ENCODE measurements at places on chromosomes 13 and 19.

DNA sequence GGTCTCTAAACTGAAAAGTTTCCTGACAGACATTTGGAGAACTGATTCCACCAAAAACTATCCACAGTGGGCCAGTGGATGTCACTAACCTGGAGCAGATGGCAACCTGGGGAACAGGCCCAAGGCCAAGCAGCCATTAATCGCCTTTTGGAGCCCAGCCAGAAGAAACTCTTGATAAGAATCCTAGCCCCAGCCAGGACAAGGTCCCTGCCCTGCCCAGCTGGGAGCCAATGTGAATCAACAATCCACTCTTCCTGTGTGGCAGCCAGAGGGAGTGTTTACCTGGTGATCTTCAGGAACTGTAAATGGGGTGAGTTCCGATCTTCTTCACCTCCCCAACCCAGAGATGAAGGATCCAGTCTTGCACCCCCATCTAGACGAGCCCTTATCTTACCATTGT is 14.5 kb upstream of the IGSF23 start:
- DNase-seq = no peak

GRCh38 chr13:106865716-106866440 is 297.9 kb upstream of the ARGLU1 start:
- no peak for DNase-seq

DNA sequence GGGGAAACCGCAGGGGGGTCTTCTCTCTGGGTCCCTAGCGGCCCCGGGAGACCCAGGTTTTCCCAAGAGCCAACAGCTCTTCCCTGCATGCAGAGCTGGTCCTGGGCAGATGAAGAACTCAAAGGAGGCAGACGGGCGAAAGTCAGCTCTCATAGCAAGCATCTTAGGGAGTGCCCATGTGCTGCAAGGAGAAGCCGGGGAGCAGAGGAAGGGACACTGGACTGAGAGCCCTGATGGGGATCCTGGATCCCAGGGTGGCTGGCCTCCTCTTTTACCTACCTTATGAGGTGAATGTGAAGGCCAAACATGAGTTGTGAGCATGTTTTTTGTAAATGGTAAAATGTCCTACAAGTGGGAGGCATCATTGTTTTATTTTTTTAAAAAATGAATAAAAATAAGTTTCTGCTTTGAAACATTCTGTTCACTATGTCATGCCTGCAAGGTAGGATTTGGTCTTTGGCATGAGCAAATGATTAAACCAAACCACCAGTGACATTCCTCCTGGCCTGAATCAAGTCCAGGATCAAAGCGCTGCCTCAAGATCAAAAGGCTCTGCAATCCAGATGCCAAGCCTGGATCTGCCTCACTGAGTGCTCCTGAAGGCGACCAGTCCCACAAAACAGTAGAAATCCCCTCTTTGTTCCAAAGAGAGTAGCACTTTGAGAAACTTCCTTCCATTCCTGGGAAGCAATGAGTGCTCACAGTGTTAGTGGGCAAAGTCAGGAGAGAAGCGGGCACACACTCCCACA is 92.2 kb upstream of the SERP2 start:
- DNase-seq = no peak

DNA sequence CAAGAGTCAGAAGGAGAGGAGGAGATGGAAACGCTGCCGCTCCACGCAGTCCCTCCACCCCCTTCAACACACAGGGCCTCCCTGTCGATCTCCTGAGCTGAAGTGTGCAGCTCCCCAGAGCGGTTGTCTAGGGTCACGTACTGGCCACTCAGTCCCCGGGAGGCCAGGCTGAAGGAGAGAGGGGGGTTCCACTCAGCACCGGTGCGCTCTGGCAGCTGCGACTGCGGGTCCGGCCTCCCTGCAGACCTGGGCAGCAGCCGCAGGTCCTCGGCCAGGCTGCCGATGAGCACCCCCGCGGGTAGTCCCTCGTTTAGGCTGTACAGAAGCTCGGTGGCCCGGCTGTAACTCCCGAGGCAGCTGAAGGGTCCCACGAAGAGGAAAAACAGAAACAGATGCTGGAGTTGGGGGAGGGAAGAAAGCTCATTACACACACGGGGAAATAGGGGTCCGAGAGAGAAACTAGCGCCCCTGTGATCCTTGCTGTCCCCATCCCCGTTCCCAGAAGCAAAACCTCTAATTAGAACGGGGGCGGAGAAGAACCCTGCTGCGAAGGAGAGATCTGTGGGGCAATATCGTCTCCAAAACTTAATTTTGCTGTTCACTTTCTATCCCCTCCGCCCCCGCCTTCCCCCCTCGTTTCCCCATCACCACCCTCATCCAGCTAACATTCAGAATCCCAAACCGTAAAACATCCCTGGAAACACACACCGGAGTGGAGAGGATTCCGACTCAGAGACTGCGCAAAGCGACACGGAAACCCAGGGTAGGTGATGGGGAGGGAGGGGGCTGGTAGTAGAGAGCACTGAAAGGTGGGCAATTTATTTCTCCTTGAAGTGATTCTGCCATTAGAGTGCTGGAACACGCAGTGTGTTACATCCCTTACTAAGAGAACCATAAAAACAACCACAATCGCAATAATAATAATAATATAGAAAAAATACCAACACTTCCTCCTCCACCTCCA is 1.8 kb downstream of the PCDH20 start:
- no peak for DNase-seq

DNA sequence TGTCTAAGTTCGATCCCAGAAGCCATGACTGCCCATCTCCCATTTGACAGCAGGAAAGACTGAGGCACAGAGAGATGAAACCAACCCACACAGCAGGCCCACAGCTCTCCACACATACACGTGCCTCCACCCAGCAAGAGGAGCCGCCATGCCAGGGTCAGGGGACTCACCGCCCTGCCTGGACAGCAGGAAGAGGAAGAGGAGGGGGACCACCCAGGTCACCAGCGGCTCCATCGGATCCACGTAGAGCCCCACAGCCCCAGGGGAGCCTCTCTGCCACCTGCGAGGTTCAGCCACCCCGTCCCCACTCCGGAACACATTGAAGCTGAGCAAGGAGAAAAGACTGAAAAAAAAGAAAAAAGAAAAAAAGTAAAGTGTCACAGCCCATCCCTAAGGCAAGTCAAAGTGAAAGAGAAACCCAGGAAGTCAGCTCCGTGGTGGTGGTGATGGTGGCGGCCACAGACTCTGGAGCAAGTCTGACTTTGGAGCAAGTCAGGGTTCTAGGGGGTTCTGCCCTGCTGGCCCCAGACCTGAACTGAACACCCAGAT is at the start of gene IL12RB1:
Gene IL12RB1, minus strand, starts transcription at position 345 of the 549 bp plus-strand sequence. Its CDS starts 111 bp downstream, at position 234.
- peak; percentile 13 for DNase-seq

GRCh38 chr19:8251025-8251472 is 41.9 kb downstream of the CERS4 start:
- DNase-seq = no peak

- no peak for DNase-seq
These were observed 83.0 kb downstream of the USP12 start for GRCh38 chr13:27088619-27089018.

GRCh38 chr13:99311748-99312492 is 4.7 kb upstream of the GPR183 start:
- no peak for DNase-seq

- DNase-seq = no peak
These were observed 71.2 kb upstream of the ADGRE5 start for GRCh38 chr19:14310055-14310454.

GRCh38 chr13:98396071-98396710 is 180.7 kb downstream of the STK24 start:
- no peak for DNase-seq

- DNase-seq = no peak
These were observed 101.3 kb downstream of the KCNRG start for GRCh38 chr13:50116430-50116973.

GRCh38 chr19:2841855-2842574 is 740 bp downstream of the ZNF555 start:
- no peak for DNase-seq

GRCh38 chr13:30375265-30375835 is 46.9 kb upstream of the UBE2L5 start:
- DNase-seq = no peak

- no peak for DNase-seq
These were observed 7.4 kb upstream of the RXFP2 start for GRCh38 chr13:31731921-31732320.

GRCh38 chr19:4140237-4140711 is 13.2 kb upstream of the CREB3L3 start:
- DNase-seq = no peak

- no peak for DNase-seq
These were observed 41.0 kb upstream of the CNMD start for GRCh38 chr13:52780611-52781010.

GRCh38 chr13:36130552-36131221 is 495 bp downstream of the DCLK1 start:
- DNase-seq = no peak

- no peak for DNase-seq
These were observed 4.2 kb upstream of the IZUMO2 start for GRCh38 chr19:50167314-50167721.

GRCh38 chr13:53042877-53043276 is 14.3 kb downstream of the OLFM4 start:
- DNase-seq = no peak

DNA sequence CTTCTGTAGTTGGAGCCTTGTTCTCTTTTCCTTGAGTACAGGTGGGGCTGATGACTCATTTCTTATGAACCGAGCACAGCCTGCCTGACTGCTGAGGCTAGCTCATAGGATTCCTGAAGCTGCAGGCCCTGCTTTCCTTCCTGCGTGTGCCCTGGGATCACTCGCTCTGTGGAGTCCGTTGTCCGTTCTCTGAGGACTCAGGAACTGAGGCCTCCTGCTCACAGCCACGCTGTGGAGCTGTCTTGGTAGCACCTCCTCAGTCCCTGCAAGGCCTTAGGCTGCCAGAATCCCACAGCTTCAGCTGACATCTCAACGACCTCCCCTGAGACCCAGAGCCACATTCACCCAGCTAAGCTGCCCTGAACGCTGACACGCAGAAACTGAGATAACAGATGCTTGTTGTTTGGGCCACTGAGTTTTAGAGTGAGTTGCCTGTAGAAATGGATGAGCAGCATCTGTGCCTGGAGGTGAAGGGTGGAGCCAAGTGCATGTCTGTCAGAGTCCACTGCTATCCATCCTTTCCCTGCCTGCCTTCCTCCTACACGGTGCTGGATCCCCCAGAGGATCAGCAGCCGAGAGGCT is 72.9 kb downstream of the ARHGEF7 start:
- DNase-seq = no peak

DNA sequence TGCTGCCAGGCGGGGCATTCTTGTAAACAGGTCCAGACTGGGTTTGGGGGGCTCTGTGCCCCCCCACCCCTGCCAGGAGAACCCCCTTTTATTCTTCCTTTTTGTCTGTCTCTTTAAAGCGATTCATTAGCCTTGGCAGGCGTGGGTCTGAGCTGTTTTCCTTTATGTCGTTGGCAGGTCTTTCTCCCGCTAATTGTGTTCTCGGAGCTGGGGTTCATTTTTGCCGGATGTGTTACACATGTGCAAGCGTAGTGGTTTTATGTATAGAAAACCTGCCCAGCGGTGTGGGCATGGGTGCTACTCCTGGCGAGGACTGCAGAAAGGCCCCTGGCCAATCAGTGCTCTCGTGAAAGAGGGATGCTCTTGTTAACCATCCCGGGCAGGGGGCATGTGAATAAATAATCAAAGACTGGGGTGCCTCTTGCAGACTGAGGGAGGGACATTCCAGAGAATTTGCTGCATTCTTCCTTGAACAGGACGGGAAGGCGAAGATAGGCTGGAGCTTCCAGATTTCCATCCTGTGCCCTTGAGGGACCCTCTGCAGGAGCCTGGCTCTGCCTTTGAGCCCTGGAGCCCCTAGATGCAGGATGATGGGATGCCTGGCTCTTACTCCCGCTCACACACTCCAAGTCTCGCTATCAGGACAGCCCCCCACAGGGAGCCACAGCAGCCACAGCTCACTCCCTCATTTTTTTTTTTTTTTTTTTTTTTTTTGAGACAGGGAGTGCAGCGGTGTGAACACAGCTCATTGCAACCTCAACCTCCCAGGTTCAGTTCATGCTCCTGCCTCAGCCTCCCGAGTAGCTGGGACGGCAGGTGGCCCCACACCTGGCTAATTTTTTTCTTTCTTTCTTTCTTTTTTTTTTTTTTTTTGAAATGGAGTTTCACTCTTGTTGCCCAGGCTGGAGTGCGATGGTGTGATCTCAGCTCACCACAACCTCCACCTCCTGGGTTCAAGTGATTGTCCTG is 14.1 kb downstream of the CARM1 start:
- no peak for DNase-seq

GRCh38 chr19:19654441-19654840 is 9.0 kb downstream of the ATP13A1 start:
- no peak for DNase-seq

DNA sequence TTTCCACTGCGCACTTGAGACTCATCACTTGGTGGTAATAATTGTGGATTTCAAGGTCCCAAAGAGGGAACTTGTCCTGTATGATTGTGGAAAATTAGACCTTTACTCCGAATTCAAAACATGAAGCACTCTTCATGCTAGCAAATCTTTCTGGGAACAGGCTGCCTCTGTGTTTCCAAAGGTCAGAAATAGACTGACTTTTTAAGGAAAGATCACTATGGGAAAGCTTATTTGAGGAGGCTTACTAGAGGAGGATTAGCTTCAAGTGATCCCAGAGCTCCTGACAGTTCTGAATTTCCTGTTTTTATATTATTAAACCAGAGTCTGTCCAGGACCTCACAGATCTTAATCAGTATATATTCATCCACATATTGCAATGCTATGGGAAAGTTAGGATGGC is 5.5 kb downstream of the WDFY2 start:
- no peak for DNase-seq

- no peak for DNase-seq
These were observed 15.0 kb upstream of the EPSTI1 start for GRCh38 chr13:43006893-43007631.

All from stimulated activated CD8-positive, alpha-beta memory T cell treated with anti-CD3 and anti-CD28 coated beads, Interleukin-12 subunit alpha, Interleukin-12 subunit beta, amount 100 ng/mL, for 4 hours (primary cell).